Endothelial cell (in vitro differentiated cells): ENCODE measurements at places on chromosomes 4 and X.

DNA sequence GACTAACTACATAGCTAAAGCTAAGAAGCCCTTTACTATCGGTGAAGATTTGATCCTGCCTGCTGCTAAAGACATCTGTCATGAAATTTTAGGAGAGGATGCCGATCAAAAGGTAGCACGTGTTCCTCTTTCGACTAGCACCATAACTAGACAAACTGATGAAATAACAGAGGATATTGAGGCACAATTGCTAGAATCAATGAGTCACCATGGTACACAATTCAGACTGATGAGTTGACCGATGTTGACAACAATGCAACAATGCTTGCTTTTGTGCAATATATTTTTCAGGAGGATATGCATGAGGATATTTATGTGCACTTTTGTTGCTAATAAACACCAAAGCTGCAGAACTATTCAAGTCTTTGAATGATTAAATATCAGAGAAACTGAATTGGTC, 24.3 kb downstream of the TBCK start:
- H3K27ac ChIP-seq, result no peak overlapping the region
- no peaks in the 10 kb centered on the region for H3K27me3 ChIP-seq

DNA sequence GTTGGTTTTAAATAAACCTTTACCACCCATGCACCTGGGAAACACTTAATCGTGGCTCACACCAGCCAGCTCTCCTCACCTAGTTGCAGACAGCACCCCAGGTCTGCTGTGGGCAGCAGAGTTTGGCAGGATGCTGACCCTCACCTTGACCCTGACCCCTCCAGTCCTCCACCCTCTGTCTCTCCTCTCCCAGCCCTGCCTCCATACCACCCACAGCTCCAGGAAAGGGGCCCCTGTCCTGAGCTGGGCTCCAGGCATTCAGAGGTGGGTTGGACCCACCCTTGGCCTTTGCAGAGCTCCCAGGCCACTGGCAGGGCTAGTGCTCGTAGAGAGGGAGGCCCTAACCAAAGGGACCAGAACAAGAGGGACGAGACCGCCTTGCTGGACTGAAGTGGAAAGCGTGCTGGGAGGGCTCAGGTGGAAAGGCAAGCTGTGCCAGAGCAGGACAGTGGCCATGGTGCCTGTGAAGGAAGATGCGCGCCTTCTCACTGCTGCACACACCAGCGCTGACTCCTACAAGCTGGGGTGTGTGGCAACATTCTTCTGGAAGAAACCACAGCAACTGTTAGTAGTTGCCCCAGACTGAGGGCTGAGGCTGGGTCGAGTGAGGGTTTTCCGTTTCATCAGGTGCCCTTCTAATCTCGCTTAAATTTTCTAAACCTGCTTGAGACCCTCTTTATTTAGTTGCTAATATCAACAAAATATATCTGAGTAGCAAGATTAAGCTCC, 10.7 kb upstream of the S100P start:
- no peak overlapping the region for H3K4me3 ChIP-seq
- peaks cover 9% of the 10 kb centered on the region for H3K36me3 ChIP-seq
- no peak overlapping the region for H3K27ac ChIP-seq
- H3K4me1 ChIP-seq, result no peaks in the 10 kb centered on the region
- no peak for DNase-seq
- peaks cover 5% of the 10 kb centered on the region for H3K27me3 ChIP-seq

DNA sequence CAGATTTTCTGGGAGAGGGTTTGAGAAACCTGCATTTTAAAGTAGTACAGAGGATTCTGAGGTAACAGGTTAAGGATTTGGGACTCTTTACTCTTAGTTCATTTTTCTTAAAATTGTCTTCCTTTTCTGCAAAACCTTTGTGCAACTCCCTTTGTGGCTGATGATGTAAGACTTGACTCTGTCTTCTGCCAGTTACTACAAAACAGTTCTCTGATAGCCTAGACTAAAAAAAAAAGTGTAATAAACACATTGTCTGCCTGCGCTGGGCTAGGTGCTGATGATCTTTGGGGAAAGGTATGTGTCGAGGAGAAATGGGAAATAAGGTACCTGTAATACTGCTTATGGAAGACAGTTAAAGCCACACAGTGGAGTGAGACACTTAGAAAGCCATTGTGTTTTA, 28.7 kb downstream of the IL13RA1 start:
- peaks cover 15% of the 10 kb centered on the region for H3K4me1 ChIP-seq
- no peak for DNase-seq
- H3K36me3 ChIP-seq, result peaks cover 13% of the 10 kb centered on the region
- no peak overlapping the region for H3K4me3 ChIP-seq
- no peak overlapping the region for H3K27ac ChIP-seq
- H3K27me3 ChIP-seq, result peaks cover 4% of the 10 kb centered on the region

DNA sequence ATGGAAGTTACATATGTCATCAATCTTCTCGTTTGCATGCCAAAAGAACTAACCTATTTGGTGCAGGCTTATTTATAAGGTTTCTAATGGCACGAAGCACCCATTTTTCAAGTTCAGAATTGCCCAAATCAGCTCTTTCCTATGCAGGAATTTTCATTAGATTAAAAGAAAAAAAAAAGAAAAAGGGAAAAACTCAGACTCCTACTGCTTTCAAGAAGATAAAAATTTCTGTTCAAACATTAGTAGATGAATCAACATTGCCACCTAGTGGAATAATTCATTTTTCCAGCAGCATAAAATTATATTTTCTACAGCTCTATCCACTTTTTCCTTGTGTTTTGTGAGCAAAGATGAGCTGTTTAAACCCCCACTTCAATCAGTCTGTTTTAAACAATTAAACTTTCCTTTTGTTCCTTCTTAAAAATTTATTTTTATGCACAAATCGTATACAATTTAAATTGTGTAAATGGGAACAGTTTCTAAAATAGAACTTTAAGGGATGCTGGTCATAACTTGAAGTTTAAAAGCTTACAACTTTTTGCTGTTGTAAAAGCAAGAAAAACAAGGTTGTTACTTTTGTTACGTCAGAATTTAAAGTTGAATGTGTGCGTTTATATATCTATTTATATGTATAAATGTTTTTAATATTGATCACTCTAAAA, 309.9 kb downstream of the ARAP2 start:
- no peak for DNase-seq
- H3K4me1 ChIP-seq, result peaks cover 18% of the 10 kb centered on the region
- no peaks in the 10 kb centered on the region for H3K27me3 ChIP-seq
- H3K27ac ChIP-seq, result no peak overlapping the region
- no peaks in the 10 kb centered on the region for H3K36me3 ChIP-seq

DNA sequence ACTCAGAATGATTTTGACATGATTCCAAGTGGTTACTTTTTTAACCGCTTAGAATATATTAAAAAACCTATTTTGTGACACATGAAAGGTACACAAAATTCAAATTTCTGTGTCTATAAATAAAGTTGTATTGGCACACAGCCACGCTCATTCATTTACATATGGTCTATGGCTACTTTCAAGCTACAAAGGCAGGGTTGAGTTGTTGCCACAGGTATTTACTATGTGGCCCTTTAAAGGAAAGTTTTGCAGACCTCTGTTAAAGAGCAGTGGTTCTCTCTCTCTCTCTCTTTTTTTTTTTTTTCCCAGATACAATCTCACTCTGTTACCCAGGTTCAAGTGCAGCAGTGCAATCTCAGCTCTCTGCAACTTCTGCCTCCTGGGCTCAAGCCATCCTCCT, 23.0 kb downstream of the GPM6B start:
- DNase-seq, result no peak
- H3K36me3 ChIP-seq, result no peaks in the 10 kb centered on the region
- no peaks in the 10 kb centered on the region for H3K4me1 ChIP-seq

DNA sequence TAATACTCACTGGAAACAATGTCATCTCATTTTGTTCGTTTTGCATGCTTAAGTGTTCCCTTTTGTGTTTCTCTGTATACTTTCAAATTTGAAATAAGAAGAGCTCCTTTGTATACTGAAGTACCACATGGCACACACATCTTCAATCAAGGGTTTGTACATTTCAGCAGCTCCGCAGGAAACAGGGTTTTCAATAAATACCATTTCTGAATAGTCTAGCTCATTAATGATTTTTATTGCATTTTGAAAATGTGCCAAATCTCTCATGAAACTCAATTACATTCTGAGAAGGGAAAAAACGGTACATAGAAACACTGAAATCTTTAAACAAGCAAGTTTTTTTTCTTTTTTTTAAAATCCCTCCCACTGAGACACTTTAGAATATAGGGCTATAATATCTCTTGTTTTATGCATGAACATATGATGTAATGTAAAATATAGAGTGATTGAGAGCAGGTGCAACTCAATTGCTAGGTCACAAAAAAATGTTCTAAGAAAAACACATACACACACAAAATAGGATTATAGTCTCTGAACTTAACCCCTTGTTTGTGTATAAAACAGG, 914.2 kb upstream of the PCDH7 start:
- H3K27ac ChIP-seq, result no peak overlapping the region
- H3K4me3 ChIP-seq, result no peak overlapping the region
- peaks cover 4% of the 10 kb centered on the region for H3K36me3 ChIP-seq
- no peaks in the 10 kb centered on the region for H3K27me3 ChIP-seq

DNA sequence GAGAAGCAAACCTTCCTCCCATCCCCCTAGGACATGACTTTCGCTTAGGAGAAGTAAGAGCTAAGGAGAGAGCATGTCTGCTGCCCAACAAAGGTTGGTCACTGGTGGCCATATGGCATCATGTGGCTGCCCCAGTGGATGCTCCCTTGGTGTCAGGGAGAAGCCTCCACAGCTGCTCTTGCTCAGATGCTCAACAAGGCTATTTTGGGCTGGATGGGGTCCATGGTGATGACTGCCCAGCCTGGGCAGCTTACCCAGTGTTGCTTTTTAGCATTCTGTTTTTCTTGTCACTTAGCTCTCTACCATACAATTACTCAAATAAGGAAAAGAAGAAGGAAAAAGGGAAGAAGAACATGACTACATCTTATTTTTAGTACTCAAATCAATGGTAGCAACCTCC, 48.9 kb upstream of the PPARGC1A start:
- H3K4me1 ChIP-seq, result no peaks in the 10 kb centered on the region
- no peak overlapping the region for H3K27ac ChIP-seq
- no peaks in the 10 kb centered on the region for H3K36me3 ChIP-seq
- no peak overlapping the region for H3K4me3 ChIP-seq

DNA sequence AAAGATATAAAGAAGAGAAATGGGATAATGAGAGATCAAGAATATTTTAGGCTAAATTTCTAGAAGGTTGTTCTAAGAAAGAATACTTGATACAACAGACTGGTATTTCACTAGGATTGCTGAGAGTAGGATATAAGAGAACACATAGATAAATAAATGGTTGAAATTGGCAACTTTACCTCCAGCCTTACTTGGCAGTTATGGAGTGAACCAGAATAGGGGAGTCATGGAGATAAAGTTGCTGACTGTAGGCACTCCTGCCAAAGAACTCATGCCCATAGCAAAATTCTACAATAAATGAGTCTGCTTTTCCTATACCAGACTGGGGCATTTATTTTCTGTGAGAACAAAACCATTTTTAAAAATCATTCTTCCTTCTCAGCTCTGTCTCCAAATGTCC, 26.4 kb upstream of the MMRN1 start:
- H3K36me3 ChIP-seq, result no peaks in the 10 kb centered on the region
- no peak overlapping the region for H3K27ac ChIP-seq
- H3K4me3 ChIP-seq, result no peak overlapping the region
- no peak for DNase-seq
- H3K27me3 ChIP-seq, result no peaks in the 10 kb centered on the region

DNA sequence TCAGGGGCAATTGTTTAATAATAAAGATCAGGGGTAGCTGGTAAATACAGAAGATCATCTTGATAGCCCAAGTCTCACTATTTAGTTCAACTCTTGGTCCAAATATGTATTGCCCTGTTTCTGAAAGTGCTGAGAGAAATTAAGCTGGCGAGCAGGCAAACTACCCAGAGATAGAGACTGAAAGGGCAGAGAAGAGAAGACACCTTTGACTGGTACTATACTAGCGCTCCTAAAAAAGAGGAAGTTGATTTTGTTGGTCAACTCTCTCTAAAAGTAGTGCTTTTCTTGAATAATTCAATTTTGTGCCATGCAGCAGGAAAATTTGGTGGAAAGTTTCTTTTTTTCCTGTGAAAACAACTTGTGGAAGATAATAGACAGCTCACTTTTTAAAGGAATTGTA, 64.0 kb downstream of the IGSF1 start:
- no peaks in the 10 kb centered on the region for H3K4me1 ChIP-seq
- H3K27ac ChIP-seq, result no peak overlapping the region
- peaks cover 1% of the 10 kb centered on the region for H3K27me3 ChIP-seq

GRCh38 chr4:139962130-139962684, 191.8 kb downstream of the MAML3 start:
- no peak overlapping the region for H3K27ac ChIP-seq
- H3K36me3 ChIP-seq, result no peaks in the 10 kb centered on the region
- DNase-seq, result no peak
- peaks cover 34% of the 10 kb centered on the region for H3K4me1 ChIP-seq

GRCh38 chr4:130591091-130591490, 1495.1 kb downstream of the C4orf33 start:
- H3K4me3 ChIP-seq, result no peak overlapping the region
- H3K27me3 ChIP-seq, result peaks cover 2% of the 10 kb centered on the region
- no peaks in the 10 kb centered on the region for H3K36me3 ChIP-seq
- no peak overlapping the region for H3K27ac ChIP-seq

- no peaks in the 10 kb centered on the region for H3K36me3 ChIP-seq
- no peak for DNase-seq
- no peaks in the 10 kb centered on the region for H3K27me3 ChIP-seq
- no peaks in the 10 kb centered on the region for H3K4me1 ChIP-seq
These were observed 39.0 kb upstream of the RASL11B start for GRCh38 chr4:52822972-52823701.

- no peaks in the 10 kb centered on the region for H3K36me3 ChIP-seq
- H3K27ac ChIP-seq, result no peak overlapping the region
- H3K4me3 ChIP-seq, result no peak overlapping the region
- DNase-seq, result no peak
These were observed 233.2 kb downstream of the PTTG2 start for GRCh38 chr4:38193236-38193863.

DNA sequence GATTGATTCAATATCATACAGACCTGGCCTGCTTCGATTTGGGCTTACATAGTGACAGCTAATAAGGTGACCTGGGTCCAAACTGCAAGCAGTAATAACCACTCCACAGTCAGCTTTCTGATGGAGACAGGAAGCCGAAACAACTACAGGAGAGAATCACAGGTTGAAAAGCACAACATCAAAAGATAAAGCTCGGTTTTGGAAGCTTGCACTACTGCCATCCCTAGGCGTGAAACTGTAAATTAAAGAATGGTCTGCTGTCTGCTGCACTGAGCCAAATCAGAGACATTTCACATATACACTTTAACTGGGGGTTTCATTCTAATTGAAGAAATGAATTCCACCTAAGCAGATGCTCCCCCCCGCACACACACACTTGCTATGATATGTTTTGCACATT, 116.3 kb downstream of the DHX15 start:
- no peak overlapping the region for H3K4me3 ChIP-seq
- H3K27ac ChIP-seq, result no peak overlapping the region
- H3K36me3 ChIP-seq, result no peaks in the 10 kb centered on the region
- DNase-seq, result no peak
